ENCODE measurements at places on chromosomes 5 and 9.

DNA sequence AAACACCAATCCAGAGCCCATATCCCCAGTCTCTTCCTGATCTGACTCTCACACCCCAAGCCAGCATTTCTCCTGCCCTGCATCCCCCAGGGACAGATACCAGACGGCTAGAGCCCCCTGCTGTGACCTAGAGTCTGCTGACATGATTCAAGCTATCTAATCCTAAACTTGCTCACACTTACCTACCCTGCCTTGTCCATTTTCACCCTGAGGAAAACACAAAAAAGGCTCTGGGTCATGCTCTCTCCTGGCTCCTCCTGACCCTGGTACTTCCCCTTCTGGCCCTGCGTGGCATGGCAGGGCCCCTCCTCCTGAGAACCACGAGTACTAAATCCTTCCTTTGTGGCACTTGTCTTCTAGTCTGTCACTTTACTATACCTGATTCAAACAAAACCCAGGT lies 2.8 kb upstream of the ARRDC1 start:
- no peak for DNase-seq

DNA sequence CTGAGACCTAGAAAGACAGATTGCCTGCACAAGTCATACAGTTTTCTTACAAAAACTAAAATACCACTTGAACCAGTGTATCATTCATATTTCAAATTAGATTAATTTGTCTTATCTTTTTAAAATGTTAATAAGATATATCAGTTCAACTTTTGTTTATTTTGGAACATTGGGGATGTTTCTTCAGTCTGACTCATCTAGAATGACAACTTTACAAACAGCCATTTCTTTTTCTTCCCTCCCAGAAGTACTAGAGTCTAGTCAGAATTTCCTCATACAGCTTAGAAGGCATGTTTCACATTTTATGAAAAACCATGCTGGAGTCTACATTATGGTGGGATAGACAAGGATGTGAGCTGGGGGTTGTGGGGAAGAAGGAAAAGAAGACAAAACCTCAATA lies 262.5 kb downstream of the NFIB start:
- DNase-seq, result no peak

DNA sequence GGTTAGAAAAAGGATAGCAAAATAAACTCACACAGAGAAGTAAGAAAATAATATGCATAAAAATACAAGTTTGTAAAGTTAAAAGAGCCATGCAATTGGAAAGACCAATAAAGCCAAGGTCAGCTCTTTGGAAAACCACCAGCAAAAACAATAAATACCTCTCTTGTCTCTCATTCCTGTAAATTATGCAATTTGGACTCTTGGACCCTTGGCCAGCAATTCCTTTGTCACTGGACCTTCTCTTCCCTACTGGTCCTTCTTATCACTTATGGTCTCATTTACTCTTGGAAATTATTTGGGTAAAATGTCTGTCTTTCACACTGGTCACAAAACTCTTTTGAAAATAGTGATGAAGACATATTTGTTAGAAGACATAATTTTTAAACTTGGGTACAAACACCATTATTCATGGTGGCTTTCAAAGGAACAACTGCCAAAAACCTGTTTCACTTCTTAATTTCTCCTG lies 379.5 kb downstream of the TMEM232 start:
- no peak for DNase-seq

GRCh38 chr5:116076496-116076895 lies 8.3 kb upstream of the COMMD10 start:
- DNase-seq, result no peak

DNA sequence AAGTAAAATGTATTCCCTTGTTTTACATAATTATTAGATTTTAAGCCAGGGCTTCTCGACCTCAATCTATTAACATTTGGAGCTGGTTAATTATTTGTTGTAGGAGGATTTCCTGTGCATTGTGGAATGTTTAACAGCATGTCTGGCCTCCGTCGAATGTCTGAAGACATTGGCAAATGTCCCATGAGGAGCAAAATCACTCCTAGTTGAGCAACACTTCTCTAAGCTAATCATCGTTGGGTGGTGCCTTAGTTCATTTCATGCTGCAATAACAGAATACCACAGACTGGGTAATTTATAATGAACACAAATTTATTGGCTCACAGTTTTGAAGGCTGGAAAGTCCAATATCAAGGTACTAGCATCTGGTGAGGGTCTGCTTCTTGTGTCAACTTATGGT lies 13.4 kb upstream of the VPS13A start:
- no peak for DNase-seq

GRCh38 chr5:172775326-172776234 lies 4.6 kb upstream of the DUSP1 start:
- DNase-seq, result no peak

GRCh38 chr5:112996830-112997374 lies 20.3 kb downstream of the DCP2 start:
- DNase-seq, result no peak

DNA sequence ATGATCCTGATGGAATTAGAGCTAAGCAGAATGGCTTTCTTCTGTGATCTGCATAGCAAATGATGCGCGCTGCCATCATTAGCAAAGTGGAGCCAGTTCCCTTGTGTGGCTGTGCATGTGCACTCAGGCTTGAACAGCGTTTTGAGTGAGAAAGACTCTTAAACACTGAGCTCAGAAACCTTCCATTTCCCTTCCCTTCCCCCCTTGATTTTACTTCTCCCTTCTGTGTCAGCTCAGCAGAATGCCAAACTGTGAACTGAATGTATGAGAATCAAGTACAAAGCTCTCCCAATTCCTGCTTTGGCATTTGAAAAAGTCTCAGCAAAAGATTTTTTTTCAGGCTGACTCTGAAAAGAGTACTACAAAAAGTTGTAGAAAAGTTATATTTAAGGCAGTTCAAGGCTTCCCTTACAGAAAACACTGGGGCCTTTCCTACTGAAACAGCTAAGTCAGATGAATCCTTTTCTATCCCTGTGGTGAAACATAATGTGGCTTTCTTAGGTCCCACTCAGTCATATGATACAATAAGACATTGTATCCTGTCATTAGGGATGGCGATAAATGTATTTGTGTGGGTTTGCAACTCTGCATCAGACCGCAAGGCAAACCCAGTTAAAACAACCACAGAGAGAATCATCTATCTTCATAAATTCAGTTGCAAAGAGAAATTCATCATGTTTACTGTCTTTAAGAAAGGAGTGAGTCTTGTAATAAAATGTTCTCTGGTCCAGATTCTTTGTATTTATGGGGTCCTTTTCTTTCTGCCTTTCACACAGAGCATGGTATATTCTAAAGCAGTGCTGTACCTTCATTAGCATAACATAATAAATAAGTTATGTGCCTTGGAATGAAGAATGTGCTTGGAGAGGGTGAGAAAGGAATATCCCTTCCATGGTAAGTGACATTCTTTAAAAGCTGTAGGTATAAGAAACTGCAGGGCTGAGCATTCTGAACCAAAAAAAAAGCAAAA lies 222.6 kb downstream of the CAAP1 start:
- DNase-seq, result no peak

DNA sequence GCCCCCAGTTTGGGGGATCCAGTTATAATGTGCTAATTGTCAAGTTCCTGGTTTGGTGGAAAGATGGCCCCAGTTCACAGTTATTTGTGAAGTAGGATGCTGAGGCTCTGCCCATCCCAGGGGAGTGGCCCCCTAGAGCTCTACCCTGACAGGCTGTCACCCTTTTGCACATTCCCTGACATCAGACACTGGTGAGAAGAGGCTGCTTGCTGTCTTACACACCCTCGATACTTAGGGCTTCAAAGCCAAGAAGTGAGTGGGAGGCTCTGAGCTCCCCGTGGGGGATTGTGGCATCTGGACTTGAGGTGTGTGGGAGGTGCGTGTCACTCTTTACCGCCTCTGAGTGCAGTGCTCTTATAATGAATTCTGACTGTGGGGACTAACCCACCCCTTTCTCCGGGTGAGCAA lies 168.5 kb downstream of the DOCK2 start:
- DNase-seq, result no peak

- peak; percentile 3 for DNase-seq
Observed at GRCh38 chr9:100427366-100428263, 672 bp downstream of the MSANTD3 start.

- peak; percentile 63 for DNase-seq
Observed at GRCh38 chr9:131739959-131740648, at the start of gene RAPGEF1. Gene RAPGEF1 (minus strand): TSS chr9:131740076. CDS start chr9:131739830, 246 bp downstream.

- no peak for DNase-seq
Observed at GRCh38 chr9:100377015-100377414, 24.3 kb upstream of the TEX10 start.

DNA sequence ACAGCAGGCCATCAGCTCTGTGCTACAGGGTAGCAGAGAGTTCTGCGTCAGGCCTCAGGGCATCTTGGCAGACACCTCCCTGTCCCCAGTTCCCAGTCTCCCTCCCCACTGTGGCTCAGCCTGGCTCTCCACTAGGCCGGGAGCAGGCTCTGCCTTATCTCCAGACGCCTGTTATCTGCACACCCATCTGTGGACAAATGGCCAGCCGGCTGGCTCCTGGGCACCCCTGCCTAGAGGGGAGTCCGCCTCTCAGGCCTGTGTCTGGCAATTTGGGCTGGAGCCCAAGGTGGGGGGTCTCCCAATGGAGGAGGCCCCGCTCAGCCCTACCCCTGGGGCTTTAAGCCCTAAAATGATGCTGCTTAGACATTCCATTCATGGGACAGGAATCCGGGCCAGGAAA lies 39.2 kb upstream of the HAND1 start:
- no peak for DNase-seq

GRCh38 chr9:98565152-98566135 lies 143.3 kb downstream of the GABBR2 start:
- DNase-seq, result no peak

DNA sequence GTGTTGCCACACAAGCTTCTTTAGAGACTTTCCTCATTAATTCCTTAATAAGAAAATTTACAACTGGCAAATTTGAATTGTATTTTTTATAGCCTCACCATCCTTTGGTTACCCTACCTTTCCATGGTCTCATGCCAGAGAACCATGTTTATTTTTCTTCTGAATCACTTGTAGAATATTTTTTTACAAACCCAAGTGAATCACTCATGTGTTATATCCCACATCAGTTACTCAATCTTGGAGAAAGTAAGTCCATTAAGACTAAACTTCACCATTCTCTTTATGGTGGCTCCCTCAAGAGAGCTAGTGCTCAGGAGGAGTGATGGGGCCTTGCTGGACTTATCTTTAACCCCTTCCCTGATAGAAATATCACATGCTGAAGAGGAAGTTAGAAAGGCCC lies 128.9 kb downstream of the SUSD1 start:
- DNase-seq, result no peak

DNA sequence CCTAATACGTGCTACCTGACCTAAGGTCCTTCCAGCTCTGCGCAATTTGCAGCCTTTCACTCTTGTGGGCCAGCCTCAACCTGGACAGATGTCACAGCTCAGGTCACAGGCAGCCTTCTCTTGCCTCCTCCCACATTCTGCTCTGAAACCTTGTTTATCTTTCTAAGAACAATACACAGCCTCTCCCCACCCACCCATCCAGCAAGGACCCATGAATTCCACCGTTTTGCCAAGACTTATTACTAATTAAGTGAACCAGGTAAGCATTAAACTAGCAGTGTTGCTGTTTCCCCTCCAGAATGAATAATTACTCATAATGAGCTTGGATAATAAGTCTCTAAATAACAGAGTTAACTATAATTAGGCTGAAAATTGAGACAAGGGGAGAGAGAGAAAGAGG lies 11.0 kb downstream of the FABP6 start:
- DNase-seq, result no peak

- no peak for DNase-seq
Observed at GRCh38 chr9:2837915-2838314, 6.0 kb downstream of the PUM3 start.

DNA sequence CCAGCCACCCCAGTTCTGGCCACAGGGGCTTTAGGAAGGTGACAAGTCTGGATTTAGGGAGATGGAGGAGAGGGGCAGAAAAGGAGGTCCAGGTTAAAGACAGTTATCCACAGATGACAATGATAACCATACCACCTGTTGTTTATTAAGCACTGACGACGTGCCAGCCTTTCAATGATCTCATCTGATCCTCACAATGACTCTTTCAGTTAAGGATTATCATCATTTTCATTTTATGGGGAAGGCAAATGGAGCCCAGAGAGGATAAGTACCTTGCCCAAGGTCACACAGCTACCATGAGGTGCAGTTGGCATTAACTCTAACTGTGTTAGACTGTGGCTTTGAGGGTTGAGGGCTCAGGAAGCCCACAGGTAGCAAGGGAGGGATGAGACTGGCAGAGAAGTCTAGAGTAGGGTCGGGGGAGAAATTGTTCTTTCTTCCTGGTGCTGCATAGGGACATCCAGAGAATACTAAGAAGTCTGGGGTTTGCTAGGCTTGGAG lies 21.5 kb upstream of the JADE2 start:
- no peak for DNase-seq

DNA sequence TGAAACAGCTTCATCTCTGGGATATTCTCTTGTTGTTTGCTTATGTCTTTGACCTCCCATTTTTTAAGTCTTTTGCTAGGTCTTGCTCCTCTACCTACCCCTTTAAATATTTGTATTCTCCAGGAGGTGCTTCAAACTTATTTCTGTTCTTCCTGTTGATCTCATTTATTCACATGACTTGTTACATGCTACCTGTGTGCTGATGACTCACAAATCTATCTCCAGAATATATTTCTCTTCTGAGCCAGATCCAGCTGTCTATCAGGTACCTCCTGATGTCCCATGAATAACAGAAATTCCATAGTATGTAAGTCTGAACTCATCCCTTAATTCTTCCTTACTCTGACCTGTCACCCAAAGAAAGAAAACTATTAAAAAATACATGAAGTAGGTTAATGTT lies 11.0 kb downstream of the NIPBL start:
- no peak for DNase-seq

DNA sequence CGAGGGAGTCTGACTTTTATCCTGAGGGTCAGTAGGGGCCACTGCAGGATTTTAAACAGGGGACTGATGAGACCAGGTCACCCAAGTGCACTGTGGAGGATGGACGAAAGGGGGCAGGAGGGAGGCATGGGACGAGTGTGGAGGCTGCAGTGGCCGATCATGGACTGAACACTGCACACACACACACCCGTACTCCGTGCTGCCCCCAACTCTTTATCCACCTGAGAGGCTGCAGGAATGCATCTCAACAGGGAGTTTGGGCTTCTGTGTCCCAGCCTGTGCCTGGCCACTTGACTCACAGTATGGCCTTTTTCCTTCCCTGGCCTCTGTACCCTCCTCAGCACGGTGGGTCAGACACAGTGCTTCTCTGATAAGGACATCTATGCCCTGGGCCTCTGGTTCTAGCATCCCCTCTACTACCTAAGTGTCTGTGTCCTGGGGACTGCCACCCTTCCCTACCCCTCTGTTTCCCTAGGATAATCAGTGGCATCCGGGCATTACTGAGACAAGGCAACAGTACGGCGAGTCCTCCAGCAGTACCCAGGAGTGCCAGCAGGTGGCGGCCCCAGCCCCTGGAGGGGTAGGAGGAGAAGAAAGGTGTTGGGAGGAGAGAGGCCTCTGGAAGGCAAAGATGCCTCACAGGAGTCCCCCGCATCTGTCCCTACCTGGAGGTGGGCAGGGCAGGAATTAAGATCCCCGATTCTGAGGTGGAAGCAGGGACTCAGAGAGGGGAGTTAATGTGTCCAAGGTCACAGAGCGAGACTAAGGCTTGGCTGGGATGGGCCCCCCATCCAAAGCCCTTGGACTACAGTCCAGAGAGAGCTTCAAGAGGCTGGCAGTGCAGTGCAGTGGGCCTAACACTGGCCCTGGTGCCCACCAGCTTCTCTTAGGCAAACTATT lies 5.1 kb upstream of the CDX1 start:
- peak; percentile 34 for DNase-seq

Measured in effector memory CD4-positive, alpha-beta T cell (primary cell).